ENCODE measurements at places on chromosomes 6 and 20. TPM values are rescaled to one million over a fixed set of nuclear protein-coding genes. Genes with fewer than 3 reads are reported as not detected.

CGAS gene
- 10.4 TPM for total RNA-seq

SCRT2 gene
- total RNA-seq: not detected

GRM1 gene
- total RNA-seq: 0.09 TPM

GRCh38 chr20:3797226-3797545 lies 1.1 kb downstream of the CDC25B start:
- DNase-seq: peak; percentile 38

DNA sequence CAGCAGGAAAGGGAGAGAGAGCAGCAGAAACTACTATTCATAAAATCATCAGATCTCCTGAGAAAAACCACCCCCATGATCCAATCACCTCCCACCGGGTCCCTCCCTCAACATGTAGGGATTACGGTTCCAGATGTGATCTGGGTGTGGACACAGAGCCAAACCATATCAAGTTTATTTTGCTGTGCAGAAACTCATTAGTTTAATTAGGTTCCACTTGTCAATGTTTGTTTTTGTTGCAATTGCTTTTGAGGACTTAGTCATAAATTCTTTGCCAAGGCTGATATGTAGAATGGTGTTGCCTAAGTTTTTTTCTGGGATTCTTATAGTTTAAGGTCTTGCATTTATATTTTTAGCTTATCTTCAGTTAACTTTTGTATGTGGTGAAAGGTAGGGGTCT lies 422.0 kb upstream of the HS3ST5 start:
- DNase-seq: no peak

GRCh38 chr6:80331522-80331921 lies 225.1 kb downstream of the BCKDHB start:
- DNase-seq: no peak

DNA sequence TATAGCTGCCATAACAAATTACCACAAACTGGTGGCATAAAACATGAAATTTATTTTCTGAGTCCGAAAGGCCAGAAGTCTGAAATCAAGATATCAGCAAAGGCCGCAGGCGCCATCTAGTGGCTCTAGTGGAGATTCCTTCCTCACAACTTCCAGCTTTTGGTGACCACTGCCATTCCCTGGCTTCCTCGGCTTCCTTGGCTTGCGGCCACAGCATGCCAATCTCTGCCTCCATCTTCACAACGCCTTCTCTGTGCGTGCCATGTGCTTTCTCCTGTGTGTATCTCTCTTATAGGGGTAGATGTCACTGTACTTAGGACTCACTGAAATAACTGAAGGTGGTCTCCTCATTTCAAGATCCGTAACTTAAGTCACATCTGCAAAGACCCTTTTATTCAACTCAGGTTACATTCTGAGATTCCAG lies 5.4 kb upstream of the PLAGL1 start:
- peak; percentile 87 for DNase-seq

DNA sequence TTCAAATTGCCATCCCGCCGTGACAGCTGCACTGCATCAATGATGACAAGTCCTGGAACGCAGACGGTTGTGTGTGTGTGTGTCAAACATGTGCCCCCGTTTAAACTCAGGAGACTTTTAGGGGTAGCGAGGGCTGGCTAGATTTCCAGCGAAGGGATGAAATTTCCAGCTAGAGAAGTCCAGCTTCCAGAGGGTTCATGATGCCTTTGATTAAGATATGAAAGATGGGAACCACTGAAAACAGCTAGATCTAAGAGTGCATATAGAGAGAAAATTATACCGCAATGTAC lies 644 bp downstream of the KIZ start:
- no peak for DNase-seq

DNA sequence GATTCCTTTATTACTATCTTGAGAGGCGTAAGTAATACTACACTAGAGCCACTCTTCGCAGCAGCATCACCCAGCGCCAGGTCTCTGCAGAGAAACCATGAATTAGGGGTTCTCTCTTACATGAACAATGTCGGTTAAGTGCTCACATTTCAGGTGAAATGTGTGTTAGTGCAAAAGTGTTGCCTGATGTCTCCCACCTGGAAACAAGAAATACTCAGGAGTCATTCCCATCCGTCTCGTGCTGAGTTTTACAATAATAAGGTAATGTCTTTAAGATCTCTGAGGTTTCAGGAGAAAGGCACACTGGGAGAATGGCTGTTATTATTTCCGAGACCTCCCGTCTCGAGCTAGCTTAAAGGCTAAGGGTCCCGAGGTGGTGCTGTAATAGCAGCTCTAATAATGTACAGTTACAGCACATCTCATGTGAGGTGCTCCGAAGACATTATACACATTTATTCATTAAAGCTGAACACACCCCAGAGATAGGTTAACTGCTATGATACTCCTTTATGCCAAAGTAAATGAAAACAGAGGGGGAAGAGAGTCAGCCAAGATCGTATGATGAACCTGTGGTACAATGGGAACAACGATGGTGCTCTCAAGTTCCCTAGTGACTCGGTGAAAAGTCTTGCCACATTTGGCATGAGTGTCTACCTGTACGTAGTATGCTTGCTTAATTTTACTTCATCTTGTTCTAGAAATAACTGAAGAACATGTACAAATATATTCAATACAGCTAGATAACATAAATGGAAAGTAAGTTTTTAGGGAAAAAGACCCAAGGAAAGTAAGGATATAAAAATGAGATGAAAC lies 458.3 kb upstream of the CITED2 start:
- no peak for DNase-seq

GRCh38 chr6:32183483-32184083 lies 470 bp downstream of the AGER start:
- no peak for DNase-seq

DNA sequence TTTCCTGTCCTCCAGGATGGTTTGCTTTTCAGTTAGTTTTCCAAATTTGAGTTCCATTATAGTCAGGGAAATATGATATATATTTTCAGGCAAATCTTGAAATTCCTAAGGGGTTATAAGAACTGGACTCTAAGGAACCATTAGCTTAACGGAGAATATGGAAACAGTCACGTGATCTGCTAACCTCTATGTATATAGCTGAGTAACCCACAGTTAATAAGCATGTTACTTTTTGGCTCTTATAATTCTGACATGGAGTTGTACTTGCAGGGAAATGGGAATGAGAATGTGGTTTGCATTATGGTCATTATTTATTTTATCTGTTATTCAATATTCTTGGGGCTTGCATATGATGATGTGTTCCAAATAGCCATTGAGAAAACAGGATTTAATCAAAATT lies 23.3 kb downstream of the SOBP start:
- no peak for DNase-seq

DNA sequence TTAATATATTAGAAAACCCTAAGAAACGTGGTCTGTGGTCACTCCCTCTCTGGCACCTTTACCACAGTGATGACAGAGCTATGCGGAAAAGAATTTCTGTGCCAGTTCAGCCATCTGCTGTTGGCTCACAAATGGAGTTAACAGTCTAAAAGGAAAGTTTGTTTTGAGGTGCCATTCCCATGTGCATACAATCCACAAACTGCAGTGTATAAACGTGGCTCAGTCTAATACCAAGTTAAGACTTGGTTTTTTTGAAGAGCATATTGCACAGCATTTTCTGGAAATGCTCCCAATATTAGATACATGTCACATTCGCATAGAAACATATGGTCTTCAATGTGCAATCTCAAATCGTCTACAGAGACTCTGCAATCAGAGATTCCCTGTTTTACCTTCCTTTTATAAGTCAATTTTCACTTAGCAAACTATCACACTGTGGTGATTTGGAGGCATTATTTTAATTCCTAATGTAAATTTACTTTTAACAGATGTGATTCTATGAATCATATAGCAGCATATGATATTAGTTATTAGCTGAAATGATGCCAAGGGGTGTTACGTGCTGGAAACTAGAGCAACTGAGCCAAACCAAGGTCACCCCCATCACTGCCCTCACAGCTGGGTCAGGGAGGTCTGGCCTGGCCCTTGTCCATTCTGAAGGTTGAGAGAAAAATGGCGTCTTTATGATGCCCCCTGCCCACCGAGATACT lies 383.5 kb downstream of the PRKN start:
- DNase-seq: no peak

DNA sequence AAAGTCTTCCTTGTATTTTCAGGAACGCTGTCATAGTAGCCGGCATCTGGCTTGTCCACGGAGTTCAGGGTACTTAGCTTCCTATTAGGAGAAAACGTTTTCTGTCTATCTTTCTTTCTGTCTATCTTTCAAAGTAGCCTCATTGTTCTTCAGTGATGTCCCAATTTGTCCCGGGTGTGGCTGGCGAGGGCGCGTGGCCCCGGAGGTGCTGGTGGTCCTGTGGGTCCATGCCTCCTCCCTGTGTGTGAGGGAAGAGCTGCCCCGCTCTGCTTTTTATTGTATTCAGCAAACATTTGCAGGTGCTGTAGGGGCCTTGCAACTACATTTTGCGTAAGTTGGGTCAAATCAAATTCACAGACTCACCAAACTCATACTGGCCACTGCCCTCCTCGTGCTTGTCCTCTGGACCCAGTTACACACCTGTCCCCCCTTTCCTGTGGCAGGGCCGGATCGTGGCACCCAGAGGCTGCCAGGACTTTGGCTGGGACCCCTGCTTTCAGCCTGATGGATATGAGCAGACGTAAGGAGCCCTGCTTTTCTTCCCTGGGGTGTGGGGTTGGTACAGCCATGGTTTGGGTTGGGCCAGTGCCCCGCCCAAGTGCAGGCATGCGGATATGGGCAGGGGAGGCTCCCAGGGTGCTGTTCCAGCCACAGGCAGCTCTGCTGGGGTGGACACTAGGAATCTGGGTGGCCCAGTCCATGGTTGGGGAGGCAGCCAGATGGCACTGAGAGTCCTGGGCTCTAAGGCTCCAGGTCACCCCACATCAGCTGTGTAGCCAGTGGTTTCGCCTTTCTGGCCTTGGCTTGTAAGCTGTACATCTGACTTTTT lies 12.3 kb downstream of the ITPA start:
- no peak for DNase-seq

GRCh38 chr6:36487698-36488097 lies 44.9 kb downstream of the KCTD20 start:
- no peak for DNase-seq

GRCh38 chr20:16861708-16862107 lies 113.5 kb downstream of the OTOR start:
- no peak for DNase-seq

DNA sequence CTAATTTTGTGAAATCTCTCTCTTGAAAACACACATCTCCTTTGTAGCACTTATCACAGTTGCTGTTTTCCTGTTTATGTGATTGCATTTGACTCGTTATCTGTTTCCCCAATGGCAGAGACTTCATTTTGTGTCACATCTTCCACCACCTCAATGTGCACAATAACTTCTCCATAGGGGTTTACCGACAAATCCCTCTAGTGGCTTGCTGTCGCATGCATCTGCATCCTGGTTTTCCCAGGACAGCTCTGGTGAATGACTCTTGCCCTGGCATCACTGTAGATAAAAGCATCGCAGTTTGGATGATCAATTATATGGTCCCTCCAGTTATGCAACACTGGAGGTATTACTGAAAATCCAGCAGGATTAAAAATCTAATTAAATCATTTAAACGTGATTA lies 206.5 kb upstream of the BTBD3 start:
- no peak for DNase-seq

DNA sequence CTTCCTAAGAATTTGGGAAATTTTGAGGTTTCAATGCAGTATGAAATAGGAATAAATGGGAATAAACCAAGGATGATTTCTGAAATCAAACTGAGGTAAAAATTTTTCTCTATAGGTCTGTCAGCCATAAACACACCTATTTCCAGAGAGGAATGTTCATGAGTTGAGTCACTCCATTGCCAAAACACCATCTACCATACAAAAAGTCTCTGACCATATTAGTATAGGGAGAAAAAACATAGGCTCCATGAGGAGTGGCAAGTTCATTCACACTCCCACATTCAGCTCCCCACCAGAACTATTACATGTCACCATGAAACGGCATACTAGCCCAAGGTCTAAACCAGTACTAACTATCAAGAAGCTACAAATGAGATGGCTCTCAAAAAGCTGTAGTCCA lies 9.6 kb downstream of the ZNF318 start:
- no peak for DNase-seq

DNA sequence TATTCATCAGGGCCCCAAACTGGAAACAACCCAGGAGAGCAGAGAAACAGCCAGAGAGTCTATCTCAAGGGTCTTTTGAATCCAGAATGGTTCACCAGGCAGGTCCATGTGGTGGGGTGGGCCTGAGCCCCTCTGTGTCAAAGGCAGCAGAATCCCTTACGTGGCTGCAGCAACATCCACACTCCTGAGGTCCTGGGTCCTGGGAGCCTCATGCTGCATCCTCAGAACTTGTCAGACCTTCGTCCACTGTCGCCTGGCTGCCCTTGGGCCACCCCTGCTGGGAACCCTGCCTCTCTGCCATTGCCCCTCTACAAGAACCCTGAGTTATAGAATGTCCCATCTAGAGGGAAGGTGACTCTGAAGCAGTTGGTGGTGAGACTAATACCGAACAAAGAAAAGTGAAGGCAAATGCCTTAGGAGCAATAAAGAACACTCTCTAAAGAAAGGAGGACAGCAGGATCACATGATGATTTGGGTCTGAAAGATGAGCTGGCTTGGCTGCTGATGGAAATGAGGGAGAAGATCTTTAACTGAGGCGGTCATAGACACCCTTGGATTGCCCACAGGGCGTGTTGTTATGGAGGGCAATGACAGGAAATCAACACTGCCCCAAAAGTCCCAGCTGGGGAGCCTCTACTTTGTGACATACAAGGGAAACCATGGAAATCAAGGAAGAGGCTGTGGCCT lies 161.2 kb downstream of the SYNDIG1 start:
- no peak for DNase-seq
